ENCODE measurements at places on chromosomes 4 and X.

- no peak for DNase-seq
Observed at GRCh38 chr4:13349096-13349495, 135.0 kb downstream of the RAB28 start.

- no peak for DNase-seq
Observed at GRCh38 chr4:104772849-104773248, 278.2 kb upstream of the CXXC4 start.

- DNase-seq = no peak
Observed at GRCh38 chr4:5515646-5516045, 192.7 kb downstream of the EVC2 start.

GRCh38 chr4:69517674-69518073, 22.0 kb upstream of the UGT2B4 start:
- DNase-seq = no peak

DNA sequence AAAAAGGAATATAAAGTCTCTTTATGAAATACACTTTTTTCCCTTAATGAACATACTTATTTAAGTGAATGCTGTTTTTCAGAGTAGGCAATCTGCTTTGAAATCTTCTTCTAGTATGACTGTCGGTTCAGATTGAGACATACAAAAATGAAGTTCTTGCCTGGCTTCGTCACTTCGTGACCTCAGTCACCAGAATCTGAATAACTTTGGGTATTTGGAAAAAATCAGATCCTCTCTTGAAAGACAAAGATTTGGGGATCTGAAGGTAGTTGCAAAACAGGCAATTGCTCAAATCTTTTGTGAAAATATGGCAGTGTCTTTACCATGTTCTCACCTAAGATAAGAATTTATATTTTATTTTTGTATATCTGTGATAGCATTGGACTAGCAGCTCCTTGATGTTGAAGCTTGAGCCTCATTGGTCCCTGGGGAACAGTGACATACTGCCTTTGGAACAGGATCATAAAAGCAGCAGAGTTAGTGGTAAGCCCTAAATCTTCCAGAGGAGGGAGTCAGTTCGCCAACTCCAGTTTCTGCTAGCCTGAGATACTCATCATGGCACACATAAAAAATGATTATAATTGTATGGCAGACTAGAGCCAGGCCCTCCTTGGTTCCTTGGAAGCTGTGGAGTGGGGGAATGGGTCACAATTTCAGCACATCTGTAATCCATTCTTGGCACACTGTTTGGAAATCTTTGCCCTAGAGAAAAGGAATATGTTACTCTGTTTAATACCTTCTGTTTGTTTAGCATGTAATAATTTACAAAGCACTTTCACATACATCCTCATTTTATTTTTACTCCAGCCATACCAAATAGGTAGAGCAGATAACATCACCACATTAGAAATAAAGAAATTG, 5.0 kb downstream of the ARFIP1 start:
- no peak for DNase-seq

- no peak for DNase-seq
Observed at GRCh38 chr4:172787111-172787510, 381.5 kb upstream of the GALNT7 start.

- no peak for DNase-seq
Observed at GRCh38 chr4:154616731-154617130, 4.3 kb upstream of the FGG start.

- no peak for DNase-seq
Observed at GRCh38 chr4:125992891-125993290, 678.1 kb downstream of the FAT4 start.

- no peak for DNase-seq
Observed at GRCh38 chr4:7536876-7537275, 102.1 kb upstream of the PSAPL1 start.

GRCh38 chr4:132387060-132387459, 762.0 kb upstream of the PCDH10 start:
- DNase-seq = no peak

- DNase-seq = no peak
Observed at GRCh38 chrX:19849464-19850080, 37.8 kb downstream of the SH3KBP1 start.

- no peak for DNase-seq
Observed at GRCh38 chrX:39633293-39633692, 464.5 kb downstream of the BCOR start.

- no peak for DNase-seq
Observed at GRCh38 chr4:119679251-119679650, 50.6 kb upstream of the PDE5A start.

GRCh38 chrX:110454336-110454735, 95.7 kb downstream of the RTL9 start:
- no peak for DNase-seq

GRCh38 chrX:22314211-22314610, 41.5 kb downstream of the CBLL2 start:
- DNase-seq = no peak

DNA sequence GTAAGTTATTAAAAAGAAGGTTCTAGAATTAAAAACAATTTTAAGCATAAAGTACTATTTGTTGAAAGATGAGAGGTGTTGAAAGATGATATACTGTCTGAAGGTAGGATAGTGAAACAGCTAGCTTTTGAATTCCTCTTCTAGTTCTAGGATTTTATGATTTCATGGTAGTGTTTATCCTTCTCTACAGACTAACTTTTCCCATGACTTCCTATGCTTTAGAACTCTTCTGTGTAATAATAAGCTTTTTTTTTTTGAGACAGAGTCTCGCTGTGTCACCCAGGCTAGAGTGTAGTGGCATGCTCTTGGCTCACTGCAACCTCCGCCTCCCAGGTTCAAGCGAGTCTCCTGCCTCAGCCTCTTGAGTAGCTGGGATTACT, 96.0 kb upstream of the NUDT6 start:
- DNase-seq = no peak

DNA sequence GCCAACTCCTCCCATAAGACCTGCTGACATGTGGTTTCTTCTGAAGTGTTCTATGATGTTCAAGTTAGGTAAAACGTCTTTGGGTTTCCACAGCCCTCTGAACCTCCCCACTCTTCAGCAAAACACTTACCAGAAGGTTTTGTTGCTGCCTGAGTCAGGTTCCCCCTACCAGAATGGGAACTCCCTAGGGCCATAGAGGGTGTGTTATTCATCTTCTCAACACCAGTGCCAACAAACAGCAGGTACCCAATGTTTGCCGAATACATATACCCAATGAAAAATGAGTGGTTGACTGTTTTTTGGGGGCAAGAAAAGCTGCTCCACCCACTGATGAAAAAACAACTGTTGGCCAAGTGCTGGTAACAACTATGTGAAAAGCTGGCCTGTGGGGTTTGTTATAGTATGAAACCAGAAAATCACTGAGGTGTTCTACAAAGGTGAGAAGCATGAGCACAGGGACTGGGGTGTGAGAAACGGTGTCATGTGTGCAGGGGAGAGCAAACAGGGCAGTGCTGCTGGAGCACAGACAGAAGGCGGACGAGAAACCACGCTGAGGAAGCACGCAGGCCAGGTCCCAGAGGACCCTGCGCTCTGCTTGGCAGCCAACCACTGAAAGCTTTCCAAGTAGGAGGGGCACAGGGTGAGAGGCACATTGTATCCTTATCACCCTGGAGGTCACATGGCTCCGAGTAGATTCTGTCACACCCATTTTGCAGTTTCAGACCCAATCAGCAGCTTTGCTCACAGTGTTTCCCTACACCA, 28.8 kb downstream of the ATP8A1 start:
- peak; percentile 44 for DNase-seq

GRCh38 chr4:87235020-87235671, 14.7 kb upstream of the KLHL8 start:
- DNase-seq = no peak

- no peak for DNase-seq
Observed at GRCh38 chrX:11953615-11954014, 184.7 kb upstream of the FRMPD4 start.

DNA sequence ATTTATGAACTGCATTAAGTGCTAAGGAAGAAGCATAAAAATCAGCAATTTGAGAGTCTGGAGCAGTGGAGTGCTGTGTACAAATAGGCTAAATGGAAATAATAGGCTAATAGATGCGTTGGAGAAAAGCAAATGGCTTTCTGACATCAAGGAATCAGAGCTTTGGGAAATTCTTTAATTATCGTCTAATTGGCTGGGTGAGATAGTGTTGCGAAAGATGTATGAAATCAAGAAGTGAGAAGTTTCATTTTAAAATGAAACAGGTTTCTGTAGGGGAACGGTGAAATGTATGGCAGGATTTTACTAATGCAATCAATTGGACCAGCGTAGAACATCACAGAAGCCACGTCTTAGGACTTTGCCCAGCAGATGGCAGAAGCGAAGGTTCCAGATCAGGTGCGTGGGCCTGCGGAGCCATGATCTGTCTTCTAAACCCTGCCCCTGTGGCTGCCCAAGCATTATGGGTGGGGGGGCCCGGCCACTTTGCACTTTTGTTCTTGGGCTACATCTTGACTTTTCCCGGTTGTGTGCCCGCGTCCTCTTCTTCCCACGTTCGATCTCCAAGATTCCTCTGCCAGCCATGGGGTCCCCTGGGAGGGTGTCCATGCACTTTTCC, 118.5 kb upstream of the SHISA3 start:
- DNase-seq = no peak

- no peak for DNase-seq
Observed at GRCh38 chr4:173217727-173218126, 49.1 kb downstream of the GALNT7 start.

DNA sequence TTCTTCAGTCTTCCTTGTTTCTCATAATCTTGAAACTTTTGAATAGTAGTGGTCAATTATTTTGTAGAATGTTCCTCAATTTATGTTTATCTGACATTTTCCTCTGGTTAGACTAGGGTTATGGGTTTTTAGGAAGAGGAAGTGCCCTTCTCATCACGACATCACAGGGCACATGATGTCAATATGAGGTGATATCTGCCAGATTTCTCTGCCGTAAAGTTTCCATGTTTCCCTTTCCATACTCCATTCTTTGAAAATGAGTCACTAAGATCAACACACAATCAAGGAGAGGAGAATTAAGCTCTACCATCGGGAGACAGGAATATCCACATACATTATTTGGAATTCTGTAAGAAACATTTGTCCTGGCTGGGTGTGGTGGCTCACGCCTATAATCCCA, 28.4 kb downstream of the RP2 start:
- no peak for DNase-seq

- DNase-seq = no peak
Observed at GRCh38 chr4:52657618-52658501, 1.2 kb downstream of the USP46 start.

DNA sequence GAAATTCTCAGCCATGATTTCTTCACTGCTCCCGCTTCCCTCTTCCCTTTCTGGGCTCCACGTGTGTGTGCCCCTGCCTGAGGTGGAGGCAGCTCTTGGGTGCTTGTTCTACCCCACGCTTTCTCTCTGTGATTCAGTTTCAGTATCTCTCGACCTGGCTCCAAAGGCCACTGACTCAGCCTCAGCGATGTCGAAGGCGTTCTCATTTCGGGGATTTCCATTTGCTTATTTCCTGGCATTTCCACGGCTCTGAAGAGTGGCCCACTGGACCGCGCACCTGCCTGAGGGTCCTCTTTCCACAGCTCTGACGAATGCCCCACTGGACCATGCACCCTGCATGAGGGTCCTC, 52.4 kb downstream of the GAK start:
- no peak for DNase-seq

GRCh38 chr4:40562681-40563080, 67.0 kb downstream of the RBM47 start:
- DNase-seq = no peak

DNA sequence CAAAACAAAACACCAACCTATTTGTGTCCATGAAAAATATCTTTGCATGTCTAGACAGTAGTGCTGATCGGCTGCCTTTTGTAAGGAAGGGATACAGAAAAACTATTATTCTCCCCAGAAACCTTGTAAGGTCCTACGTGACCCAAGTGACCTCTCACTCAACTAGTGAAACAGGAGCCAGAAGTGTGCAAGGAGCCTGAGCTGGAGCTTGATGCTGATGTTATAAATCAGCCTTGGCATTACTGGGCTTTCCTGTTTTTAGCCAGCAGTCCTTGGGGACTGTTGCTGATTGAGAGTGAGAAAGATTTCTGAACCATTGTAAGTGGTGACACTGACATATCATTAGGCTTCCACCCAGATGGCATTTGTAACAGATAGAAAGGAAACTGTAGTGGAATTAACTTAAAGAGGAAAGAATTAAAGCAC, 100.8 kb upstream of the LIMCH1 start:
- DNase-seq = no peak

DNA sequence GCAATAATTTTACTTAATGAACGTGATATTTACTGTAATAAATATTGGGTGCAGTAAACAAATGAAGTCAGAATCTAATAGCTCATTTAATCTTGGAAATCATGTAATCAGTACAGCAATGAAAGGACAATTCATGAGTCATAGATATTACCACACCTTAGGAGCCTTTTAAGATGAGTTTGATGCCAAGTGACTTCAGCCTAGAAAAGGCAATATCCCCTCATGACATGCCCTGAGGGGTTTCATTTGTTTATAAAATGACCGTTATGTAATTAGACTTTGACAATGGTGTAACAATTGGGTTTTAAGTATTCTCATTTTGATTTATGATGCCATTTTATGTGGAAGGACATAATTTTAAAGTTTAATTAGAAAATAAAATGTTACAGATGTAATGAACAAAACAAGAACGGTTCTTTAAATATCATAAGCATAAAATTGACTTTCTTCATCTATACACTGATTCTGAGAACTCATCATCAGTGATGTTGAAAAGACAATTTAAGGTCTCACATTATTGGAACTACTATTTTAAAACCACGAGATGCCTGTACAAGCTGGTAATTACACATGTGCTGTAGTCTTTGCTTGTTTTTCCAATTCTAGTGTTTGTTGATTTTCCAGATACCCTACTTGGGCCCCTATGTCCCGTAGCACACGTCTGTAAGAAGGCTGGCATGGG, 5.0 kb downstream of the FGF2 start:
- DNase-seq = no peak

DNA sequence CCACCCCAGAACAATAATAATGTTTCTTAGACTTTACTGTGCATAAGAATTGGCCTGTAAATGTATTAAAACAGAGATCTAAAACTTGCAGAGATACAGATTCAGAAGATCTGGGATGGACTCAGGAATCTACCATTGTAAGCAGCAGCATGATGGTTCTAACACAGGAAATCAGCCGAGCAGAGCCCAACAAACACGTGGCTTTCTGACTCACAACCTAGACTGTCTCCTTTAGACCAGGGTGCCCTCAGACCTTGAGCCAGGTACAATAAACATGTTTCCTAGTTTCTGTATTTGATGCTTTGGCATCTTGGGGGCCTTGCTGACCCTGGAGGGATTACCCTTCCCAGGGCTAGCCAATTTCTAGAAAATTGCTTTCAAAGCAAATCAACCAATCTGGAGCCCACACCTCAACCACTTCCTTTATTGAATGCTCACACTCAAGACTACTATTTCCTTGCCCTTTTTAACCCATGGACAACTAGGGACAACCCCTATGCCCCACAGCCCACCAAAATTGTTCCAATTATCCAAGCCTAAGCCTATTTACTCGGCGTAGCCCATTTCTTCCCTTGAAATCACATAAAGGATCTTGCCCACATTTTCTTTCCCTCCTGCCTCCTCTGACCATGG, 80.5 kb downstream of the TBC1D9 start:
- DNase-seq = no peak

GRCh38 chrX:79325263-79325958, 41.7 kb downstream of the ITM2A start:
- no peak for DNase-seq
